NCI-H446 (cell line): ENCODE measurements at places on chromosomes 6 and 20.

DNA sequence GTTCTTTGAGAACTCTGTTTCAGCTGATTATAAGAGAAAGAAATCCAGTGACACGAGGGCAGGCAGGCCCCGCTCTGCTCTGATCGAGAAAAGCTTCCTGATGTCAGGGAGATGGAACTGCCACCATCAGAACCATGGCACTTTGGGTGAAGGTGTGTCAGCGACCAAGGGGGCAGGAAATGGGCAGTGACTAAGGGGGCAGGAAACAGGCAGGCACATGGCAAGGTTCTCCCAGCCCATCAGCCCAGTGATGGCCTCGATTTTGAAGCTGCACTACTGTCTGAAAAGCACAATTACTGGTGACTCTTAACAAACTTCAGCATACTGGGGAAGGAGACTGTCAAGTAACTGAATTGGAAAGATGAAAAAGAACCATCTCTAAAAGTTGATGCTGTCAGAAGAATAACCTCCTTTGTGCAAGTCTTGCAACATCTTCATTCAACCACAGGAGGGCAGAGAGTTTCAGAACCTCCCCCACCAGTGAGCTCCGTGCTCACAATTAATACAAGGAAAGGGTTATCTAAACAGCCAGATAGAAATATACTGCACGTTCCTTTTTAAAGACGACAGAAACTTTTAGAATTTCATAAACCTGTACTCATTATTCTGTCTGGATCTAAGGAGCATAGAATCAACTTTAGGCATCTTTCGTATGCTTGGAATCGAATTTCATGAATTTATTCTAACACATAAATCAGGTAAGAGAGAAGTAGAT is 39.1 kb downstream of the TMX4 start:
- no peak for DNase-seq

DNA sequence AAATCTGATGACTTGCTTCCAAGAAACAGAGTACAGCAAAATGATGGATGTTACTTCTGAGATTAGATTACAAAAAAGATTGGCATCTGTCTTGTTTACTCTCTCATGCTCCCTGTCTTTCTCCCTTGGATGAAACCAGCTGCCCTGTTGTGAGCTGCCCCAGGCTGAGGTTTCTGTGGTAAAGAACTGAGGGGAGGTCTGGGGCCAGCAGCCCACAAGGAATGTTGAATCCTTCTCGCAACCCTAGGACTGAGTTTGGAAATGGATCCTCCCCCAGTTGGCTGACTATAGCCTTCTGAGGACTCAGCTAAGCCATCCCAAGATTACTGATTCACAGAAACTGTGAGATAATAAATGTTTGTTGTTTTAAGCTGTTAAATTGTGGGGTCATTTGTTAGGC is 5.6 kb upstream of the HECA start:
- no peak for DNase-seq

DNA sequence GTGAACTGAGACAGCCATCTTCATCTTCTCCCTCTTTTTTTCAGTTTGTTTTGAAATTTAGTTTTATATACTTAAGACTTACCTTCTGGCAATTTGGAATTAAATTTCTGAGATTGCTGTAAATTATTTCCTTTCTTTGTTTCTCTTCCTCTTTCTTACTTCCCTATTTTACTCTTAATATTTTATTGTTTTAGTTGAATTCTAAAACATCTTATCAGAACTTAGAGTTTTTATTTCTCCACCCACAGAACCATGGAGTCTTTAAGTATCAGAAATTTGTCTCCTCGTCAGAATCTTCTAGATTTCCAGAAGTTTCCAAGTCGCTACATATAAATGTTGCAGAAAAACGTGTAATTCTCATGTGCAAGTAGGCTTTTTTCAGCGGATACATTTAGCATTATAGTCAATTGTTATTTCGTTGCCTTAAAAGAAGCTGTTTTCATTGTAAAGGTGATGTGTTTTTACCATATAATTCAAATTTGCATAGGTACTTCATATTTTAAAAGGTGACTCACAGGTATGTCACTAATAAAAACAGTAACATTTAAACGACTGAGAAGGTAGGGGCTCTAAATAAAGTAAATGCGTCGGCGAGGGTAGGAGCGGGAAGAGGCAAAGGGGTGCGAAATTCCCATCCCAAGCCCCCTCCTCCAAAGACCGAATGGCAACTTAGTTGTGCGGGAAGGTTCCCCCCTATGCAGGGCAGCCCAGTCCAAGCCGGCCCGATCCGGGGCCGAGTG is 866 bp upstream of the MYO6 start:
- DNase-seq = no peak

DNA sequence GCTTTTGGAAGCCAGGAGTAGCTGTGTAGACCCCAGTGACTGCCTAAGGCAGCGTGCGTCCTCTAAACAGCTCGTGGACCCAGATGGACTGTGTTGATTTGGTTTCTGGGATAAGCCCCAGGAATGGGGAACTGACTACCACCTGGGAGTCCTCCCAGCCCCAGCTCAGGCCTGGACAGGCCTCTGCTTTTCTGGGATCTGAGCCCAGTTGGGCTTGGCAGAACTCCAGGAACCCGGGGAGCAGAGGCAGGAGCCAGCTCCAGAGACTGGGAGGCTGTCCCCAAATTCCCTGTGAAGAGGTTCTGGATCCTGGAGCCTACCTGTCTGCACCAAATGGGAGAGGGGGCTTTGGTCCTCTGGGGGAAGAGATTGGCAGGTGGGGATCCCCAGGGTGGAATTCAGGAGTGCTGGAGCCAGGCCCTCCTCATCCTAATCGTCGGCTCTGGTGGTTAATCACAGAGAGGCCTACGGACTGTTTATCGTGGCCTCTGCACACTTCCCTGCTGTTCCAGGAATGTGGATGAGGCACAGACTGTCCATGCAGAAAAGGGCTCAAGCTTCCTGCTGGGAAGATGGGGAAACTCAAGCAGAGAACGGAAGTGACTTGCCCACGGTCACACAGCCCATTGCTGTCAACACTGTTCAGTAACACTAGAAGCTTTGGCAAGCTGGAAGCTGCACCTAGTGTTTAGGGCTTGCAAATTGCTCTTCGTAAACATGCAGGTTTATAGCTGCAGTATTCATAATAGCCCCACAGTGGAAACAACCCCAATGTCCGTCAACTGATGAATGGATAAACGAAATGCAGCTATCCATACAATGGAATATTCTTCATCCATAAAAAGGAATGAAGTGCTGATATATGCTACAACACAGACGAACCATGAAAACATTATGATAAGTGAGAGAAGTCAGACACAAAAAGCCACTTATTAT is 100.6 kb downstream of the KCNB1 start:
- peak; percentile 98 for DNase-seq

- DNase-seq = peak; percentile 60
Measured at GRCh38 chr20:52941808-52942207, 30.4 kb upstream of the TSHZ2 start.
